ENCODE measurements at places on chromosomes 3 and 15. TPM values are rescaled to one million over a fixed set of nuclear protein-coding genes. Genes with fewer than 3 reads are reported as not detected.

FGF7 gene
- not detected for total RNA-seq

- no peak for DNase-seq
These were observed 188.0 kb upstream of the TGFBR2 start for GRCh38 chr3:30418443-30418842.

DNA sequence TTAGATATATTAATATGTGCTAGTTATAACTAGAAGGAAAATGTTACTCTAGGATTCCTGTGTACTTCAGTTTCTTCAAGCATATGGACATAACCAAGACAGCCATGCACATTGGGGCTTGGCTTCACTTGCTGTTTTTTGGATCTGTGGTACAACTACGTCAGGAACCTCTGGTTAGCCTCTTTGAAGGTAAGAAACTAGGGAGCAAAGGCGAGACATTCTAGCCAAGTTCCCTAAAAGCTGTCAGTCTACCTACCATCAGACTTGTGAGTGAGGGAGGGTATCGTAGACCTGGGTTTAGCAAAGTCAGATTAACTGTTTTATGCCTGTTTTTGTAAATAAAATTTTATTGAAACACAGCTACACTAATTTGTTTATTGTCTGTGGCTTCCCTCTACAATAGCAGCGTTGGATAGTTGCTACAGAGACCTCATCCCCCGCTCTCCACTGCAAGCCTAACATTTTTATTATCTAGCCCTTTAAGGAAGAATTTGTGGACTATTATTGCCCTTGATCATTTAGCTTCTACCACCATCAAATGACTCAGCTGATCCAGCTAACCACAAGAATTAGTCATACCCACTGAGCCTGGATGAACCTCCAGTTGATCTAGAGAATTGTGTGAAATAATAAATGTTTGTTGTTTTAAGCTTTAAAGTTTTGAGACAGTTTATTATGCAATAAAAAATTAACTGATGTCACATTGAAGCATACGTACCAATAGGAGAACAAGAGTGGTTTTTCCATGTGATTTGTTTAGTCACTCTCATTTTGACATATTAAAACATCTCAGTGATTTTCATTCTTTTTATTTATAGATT lies 58.1 kb downstream of the RSRC1 start:
- no peak for DNase-seq

GRCh38 chr3:187213616-187214015 lies 16.3 kb downstream of the RTP1 start:
- no peak for DNase-seq

GRCh38 chr15:98018761-98019351 lies 58.4 kb downstream of the ARRDC4 start:
- no peak for DNase-seq

DNA sequence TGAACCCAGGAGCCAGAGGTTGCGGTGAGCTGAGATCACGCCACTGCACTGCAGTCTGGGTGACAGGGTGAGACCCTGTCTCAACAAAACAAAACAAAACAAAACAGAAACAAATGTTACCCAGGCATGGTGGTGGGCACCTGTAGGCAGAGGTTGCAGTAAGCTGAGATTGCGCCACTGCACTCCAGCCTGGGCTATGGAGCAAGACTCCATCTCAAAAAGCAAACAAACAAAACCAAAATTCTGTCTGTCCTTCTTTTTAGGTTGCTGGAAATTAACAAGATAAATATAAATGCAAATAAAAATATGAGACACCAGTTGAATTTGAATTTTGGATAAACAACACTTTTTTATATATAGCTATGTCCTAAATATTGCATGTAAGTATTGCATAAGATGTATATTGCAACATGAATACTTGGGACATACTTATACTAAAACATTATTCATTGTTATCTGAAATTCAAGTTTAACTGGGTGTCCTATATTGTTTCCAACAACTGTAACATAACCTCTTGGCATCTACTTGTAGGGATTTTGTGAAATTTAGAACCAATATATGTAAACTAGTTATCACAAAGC lies 4.7 kb upstream of the CEP97 start:
- no peak for DNase-seq

DNA sequence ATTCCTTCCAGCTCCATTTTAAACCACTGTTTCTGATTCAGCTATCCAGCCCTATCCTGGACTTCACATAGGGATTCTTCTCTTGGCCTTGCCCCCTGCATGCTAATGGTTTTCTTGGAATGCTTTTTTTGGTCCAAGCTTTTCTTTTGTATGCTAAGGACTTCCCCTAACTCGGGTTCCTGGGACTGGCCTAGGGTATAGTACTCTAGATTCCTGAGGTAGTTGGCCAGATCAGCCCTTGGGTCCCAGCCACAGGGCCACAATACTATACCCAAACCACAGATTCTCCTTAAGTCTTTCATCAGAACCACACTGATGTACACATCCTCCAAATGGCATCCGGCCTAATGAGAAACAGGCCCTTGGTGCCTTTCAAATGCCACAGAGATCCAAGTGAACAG lies 2.8 kb downstream of the FYCO1 start:
- no peak for DNase-seq

Data from neural crest cell (in vitro differentiated cells).